ENCODE measurements at places on chromosomes 4 and X. TPM values are rescaled to one million over a fixed set of nuclear protein-coding genes. Genes with fewer than 3 reads are reported as not detected.

Gene TCEAL5
- total RNA-seq, result not detected

Gene GPRASP1
- total RNA-seq, result 29.6 TPM

Gene INPP4B
- total RNA-seq, result 22.2 TPM

Gene CT47A1
- not detected for total RNA-seq

Gene HPGDS
- 6.3 TPM for total RNA-seq

Gene GDPD2
- total RNA-seq, result 28.5 TPM

Gene SHOX
- 0.22 TPM for total RNA-seq
